ENCODE measurements at places on chromosomes 7 and 10.

DNA sequence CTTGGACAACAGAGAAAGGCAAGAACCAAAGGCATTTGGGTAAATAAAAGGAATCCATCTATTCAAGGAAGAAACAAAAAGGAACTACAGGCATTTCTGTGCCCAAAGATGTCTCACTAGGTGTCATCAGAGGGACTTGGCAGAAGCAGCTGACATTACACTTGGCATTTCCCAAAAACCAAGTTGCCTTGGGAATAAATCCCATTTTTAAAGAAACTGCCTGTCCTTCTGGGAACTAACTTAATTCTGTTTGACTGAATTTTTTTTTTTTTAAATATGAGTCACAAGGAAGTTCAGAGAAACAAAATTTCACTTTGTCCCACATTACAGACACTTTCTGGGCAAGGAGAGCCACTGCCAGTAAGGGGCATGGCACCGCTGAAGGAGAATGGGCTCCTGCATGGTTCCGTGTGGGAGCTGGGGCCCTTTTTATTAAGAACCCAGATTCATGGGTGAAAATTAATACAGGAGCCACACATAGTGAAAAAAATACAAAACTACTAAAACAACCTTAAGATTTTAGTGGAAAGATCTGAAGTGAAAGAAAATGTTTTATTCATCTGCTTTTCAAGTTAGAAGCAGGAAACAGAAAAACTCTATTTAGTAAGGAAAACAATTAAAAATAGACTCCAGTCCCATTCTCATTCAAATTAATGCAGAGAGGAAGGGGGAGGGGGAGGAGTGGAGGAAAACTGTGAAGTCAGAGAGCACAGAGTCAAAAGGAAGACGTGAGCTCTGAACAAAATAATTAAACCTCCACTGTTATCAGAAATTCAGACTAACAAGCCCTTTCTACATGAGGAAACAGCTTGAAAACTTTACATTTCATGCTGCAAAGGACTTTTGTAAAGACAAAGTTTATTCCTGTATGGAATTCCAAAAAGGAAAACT lies 118.4 kb upstream of the PDLIM1 start:
- no peak for DNase-seq

- DNase-seq = no peak
Observed at GRCh38 chr10:70980687-70981086, 92.3 kb upstream of the PCBD1 start.

GRCh38 chr10:48796713-48797245 lies 112.1 kb downstream of the WDFY4 start:
- no peak for DNase-seq

DNA sequence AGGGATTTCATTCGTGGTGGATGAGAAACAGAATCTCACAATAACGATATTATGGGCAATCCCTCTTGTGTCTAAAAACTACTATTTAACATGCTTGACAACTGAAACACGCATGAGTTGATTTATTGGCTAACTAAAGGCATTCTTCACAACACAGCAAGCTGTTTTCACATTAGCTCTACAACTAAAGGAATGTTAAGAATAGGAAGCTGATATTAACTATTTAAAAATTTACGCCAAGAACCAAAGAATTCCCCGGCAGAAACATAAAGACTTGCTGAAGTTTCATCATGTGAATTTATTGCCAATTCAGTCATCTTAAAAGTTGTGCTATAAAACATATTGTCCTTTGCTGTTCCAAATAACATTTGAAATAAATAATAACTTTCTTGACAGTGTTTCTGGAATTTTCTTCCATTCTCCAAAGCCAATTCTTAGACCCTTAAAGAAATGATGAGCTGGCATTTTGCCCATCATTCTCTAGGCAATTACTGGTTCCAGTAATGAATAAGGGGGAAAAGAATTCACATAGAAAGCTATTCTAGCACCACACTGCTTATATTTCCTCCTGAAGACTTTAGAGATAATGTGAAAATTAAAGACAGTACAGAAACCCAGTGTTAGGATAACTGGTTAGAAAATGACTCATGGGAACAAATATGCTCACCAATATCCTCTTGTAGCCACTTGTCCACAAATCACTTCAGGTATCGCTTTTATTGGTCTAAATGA lies 233.1 kb downstream of the PARD3 start:
- no peak for DNase-seq

DNA sequence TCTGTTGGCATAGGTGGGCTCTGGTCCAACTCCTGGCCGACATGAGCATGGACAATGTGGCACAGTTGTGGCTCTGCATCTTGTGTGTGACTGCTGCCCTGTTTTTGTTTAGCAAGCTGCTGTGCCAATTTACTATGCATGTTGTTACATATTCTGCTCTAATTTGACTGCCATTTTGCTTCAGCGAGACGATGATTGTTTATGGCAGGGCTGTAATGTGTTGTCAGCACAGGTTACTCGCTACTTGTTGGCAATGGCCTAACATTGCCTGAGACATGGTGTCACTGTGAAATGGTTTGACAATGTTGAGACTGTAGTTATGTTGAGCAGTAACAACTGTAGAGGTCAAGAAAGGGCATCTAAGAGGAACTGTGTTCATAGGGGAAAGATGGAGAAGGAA lies 659.6 kb downstream of the AUTS2 start:
- DNase-seq = no peak

- no peak for DNase-seq
Observed at GRCh38 chr10:59212301-59212798, 35.9 kb downstream of the PHYHIPL start.

- no peak for DNase-seq
Observed at GRCh38 chr7:130973637-130974036, 239.6 kb upstream of the KLF14 start.
